HuH-7.5 (cell line): ENCODE measurements at places on chromosomes 5 and 9.

GRCh38 chr9:4243113-4243512 is 56.8 kb downstream of the GLIS3 start:
- no peak for DNase-seq

DNA sequence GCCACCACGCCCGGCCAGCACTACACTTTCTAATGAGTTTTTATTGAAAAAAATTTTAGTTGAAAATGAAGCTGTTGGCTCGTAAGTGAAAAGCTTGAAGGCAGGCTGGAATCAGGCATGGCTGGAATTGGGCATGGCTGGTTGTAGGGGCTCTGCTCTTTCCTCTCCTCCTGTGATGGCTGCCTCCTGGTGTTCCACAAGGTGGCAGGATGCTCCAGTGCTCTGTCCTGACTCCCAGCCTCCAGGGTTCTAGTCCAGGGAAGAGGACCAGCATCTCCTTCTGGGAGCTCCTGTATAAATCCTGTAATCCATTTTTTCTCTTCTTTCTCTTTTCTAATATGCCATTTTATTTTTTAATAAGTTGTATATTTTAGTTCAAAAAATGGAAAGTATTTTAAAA is 57.2 kb upstream of the DHFR start:
- peak; percentile 21 for DNase-seq

DNA sequence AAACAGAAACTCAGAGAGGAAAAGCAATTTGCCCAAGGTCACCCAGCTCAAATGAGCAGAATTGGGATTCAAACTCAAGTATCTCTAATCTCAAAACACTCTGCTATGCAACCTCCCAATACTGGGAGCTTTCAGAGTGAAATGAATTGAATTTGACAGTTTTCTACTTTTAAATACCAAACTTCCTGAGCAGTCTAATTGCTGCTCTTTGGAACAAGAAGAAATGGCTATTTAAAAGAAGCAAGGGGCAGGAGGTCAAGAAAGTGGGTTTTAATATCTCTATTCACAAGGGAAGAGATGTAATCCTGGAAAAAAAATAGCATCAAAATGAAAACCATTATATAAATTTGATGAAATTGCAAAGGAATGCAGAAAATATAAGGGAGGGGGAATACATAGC is 142.6 kb downstream of the INSYN2B start:
- DNase-seq, result no peak

- no peak for DNase-seq
Observed at GRCh38 chr9:95810814-95811213, 64.7 kb upstream of the ERCC6L2 start.

DNA sequence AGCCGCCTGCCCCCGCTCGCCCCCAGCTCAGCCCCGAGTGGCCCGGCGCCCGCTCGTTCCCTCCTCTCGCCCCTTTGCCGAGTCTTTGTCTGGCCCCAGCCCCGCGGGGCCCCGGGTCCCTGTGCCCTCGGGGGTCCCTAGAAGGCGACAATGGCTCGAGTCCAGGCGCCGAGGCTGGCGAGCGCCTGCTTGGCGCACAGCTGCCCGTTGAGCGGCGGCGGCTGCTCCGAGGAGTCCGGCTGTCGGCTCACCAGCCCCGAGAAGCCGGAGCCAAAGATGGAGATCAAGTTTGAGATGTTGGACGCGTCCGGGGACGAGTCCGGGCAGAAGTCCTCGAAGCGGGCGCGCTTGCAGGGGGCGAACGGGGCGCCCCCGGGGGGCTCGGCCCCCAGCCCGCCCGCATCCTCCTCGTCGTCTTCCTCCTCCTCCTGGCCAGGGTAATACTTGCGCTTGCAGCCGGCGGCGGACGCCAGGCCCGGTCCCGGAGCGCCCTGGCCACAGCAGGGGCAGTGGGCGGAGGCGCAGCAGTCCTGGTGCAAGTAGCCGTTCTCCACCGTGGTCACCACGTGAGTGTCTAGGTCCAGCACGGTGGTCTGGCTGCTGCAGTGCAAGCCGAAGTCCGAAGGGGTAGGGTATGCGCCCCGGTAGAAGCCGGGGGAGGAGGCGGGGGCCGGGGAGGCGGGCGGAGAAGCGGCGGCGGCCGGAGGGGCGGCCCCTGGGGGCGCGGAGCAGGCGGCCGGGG is 1.2 kb downstream of the IER5L start:
- DNase-seq, result peak; percentile 66

DNA sequence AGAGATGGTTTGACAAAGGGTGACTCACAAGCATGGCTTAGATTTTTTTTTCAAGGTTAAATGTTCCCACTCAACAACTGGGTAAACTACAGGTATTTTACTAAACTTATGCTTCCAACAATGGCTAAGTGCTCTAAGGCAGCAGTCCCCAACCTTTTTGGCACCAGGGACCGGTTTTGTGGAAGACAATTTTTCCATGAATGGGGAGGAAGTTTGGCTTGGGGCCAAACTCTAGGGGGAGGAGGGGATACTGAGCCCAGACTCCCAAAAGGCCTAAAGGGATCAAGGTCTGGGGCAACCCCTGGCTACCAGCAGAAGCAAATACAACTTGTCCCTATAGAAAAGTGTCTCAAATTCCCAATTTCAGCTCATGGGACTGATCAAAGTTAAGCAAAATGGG is 32.0 kb upstream of the HSD17B3 start:
- no peak for DNase-seq

DNA sequence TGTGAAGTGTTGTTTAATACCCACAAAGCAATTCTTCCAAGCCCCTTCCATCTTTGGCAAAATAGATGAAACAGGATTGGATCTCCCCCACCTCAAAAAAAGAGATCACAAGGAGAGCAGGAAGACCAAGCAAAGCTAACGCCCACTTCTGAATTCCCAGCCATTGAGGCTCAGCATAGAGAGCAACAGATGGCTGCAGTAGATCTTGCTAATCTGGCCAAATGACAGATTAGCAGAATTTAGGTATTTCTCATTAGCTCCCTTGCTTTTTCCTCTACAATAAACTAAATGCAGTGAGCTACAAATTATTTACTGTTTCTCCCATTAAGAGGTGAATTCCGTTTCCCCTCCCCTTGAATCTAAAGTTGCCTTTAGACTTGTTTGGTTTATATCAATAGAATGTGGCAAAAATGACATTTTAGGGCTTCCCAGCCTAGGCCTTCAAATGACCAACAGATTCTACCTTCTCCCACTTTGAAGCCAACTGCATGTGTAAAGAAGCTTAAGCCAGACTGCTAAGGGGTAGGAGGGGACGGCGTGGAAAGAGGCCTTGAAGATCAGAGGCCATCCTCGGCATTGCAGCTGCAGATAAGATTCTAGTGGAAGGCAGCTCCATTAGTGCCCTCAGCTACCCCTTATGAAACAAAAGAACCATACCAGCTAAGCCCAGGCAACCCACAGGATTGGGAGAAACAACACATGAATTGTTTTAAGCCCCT is 56.8 kb upstream of the CPEB4 start:
- DNase-seq, result no peak

DNA sequence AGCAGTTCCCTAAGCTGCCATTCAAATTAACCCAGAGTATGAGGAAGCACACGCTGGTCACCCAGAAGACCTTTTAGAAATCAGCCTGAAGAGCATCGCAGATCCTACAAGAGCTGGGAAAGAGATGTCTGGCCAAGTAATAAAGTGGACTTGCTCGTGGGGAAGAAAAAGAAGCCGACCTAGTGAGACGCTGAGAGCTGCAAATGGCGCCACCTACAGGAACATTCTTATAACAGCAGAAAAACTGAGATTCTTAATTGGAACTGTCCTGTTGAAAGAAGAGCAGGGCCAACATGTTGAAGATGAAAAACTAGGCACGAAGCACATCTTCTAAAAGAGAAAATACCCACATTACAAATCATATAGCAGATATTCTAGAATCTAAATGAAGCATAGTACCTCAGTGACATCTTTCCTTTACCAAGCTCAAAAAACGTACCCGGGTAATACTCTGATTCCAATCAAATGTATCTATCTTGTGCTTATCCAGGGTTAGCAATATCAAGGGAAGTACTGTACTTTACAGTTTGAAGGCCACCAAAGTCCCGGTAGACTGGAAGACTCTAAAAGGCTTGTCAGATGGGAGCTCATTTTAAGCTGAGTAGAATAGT is 3.9 kb upstream of the GNAQ start:
- peak; percentile 45 for DNase-seq

DNA sequence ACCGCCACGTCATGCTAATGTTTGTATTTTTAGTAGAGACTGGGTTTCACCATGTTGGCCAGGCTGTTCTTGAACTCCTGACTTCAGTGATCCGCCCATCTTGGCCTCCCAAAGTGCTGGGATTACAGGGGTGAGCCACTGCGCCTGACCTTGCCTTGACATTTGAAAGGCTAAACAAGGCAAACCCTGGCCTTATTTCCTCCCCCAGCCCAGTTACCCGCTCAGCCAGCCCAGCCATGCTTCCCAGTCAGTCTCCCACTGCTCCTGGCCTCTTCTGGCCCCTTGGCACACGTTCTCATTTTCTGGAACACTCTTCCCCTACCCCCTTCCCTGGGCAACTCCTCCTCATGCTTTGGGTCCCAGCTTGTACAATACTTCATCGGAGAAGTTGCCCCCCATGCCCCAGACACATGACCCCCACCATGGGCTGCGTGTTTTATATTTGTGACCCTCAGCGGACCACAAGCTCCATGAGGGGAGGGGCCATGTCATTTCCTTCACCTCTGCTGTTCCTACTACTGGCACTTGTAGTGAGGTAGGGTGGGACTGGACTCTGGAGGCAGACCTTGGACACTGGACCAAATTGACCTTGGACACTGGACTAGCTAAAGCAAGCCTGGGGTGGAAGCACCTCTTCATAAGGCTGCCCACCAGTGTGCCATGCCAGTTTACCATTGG is 94.4 kb upstream of the IER5L start:
- DNase-seq, result no peak

DNA sequence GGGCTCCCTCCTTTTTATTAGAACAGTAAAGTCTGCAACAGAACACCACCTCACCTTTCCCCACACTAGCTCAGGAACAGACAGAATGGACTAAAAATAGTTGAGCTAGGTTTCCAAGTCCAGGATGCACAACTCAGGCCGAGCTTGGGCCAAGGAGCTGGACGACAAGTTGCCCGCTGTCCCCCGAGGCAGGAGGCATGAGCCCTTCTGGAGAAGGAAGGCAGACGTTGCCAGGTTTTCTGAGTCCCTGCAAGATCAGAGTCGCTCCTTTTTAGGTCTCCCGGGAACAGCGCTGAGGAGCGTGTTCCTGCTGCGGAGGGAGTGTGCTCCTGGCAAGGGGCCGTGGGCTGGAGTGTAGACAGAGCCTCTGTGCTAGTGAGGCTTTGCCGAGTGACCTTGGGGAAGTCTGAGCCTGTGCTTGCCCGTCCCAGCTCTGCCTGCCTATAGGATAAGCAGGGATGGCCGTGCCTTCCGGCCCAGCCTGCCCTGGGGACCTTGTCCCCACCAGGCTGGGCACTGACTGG is 121.6 kb downstream of the WNK2 start:
- DNase-seq, result no peak

- no peak for DNase-seq
Observed at GRCh38 chr5:65779643-65780042, 57.6 kb downstream of the NLN start.

DNA sequence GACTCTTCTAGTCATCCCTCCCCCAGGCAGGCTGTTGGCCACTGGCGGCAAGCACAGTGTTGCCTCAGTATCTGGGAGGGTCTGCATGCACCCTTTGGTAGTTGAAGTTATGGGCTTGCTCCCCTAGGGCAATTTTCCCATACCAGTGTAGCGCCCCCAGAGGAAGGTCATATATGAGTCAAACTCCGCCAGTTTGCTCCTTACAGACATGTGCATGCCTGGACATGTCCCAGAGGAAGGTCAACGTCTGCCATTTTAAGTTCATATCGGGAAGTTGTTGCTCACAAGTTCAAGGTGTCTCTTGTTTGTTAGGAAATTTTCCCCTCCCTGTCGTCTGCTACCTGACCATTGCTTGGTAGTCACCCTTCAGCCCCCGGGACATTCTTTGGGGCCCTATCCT is 51.3 kb upstream of the MROH2B start:
- no peak for DNase-seq
